ENCODE measurements at places on chromosomes 12 and 14.

GRCh38 chr12:29145372-29146170 lies 3.5 kb upstream of the FAR2 start:
- no peak for DNase-seq

- no peak for DNase-seq
These were observed 2.6 kb downstream of the DTX1 start for GRCh38 chr12:113059071-113059595.

- DNase-seq, result no peak
These were observed 8.9 kb upstream of the CRY1 start for GRCh38 chr12:107102294-107102693.

- no peak for DNase-seq
These were observed 197.1 kb downstream of the EFCAB11 start for GRCh38 chr14:89757313-89757939.

- no peak for DNase-seq
These were observed 46.4 kb downstream of the DDHD1 start for GRCh38 chr14:53106768-53107167.

- no peak for DNase-seq
These were observed 20.4 kb upstream of the LRFN5 start for GRCh38 chr14:41586237-41586636.

DNA sequence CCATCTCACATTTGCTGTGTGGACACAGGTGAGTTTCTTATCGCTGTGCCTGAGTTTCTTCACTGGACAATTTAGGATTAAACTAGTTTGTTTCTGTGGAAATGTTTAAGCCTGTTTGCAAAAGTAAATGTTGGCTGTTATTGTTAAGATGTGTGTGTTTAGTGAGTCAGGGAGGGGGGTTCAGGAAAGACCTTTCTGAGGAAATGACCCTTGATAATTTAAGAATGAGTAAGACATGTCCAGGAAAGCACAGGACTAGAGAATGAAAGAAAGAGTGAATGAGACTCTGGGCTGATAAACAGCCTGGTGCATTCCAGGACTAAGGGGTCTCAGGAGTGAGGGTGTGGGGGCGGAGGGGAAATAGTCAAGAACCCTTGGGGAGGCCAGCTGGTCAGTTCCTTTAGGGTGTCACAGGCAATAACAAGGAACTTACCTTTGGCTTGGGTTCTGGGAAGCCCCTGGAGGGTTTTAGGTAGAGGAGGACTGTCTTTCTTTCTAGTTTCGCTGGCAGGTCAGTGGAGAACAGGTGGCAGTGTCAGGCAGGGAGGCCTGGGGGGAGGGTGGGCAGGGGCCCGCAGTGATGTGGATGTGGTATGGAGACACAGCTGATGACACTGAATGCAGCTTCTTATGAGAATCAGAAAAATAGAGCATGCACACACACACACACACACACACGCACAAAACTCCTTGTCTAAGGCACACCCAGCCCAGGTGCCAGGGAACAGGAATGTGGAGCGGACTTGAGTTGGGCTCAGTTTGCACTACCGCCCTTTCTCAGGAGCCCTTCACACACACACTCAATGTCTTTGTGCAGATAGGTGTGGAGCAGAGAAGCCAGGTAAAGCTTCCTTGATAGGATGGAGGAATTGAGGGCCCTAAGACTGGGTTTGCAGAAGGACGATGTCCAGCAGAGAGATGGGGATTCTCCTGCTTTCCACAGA lies 1005.5 kb downstream of the VRK1 start:
- no peak for DNase-seq

DNA sequence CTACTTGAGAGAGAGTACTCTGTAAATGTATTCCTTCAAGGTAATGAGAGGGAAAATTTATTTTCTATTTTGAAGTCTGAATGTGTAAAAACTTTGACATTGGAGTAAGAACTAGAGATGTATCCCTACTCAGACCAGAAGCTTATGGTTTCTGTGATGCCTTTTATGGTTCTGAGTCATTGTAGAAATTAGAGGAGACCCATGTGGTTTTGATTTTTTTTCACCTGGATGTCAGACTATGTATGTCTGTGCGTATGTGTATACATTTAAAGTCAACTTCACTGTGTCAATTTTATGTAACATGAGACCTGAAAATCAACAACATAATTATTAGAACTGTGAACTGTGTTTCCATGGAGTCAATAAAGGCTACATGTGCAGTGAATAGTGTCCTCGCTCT lies 302.0 kb downstream of the TRHDE start:
- DNase-seq, result no peak

GRCh38 chr12:118033323-118033722 lies 16.8 kb downstream of the RFC5 start:
- no peak for DNase-seq

- peak; percentile 22 for DNase-seq
These were observed 100.6 kb downstream of the ETV6 start for GRCh38 chr12:11749943-11750690.

All from CD4-positive, alpha-beta T cell (primary cell).